COR-L47 (cell line): ENCODE measurements at places on chromosomes 12 and 14.
A peak's percentile ranks its signal among the peaks of the same experiment; 100 is the strongest.

DNA sequence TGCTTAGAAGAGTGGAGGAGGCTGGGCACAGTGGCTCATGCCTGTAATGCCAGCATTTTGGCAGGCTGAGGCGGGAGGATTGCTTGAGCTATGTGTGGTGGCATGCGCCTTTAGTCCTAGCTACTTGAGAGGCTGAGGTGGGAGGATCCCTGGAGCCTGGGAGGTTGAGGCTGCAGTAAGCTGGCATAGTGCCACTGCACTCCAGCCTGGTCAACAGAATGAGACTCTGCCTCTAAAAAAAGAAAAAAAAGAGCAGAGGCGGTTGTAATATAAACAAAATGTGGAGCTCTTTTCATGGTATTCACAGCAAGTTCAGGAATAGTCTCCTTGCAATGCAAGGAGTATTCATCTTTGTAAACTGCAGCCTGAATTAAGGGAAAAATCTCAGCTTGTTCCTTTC is 27.2 kb downstream of the ARID2 start:
- DNase-seq = no peak

GRCh38 chr14:55662752-55663151 is 82.7 kb downstream of the KTN1 start:
- no peak for DNase-seq

DNA sequence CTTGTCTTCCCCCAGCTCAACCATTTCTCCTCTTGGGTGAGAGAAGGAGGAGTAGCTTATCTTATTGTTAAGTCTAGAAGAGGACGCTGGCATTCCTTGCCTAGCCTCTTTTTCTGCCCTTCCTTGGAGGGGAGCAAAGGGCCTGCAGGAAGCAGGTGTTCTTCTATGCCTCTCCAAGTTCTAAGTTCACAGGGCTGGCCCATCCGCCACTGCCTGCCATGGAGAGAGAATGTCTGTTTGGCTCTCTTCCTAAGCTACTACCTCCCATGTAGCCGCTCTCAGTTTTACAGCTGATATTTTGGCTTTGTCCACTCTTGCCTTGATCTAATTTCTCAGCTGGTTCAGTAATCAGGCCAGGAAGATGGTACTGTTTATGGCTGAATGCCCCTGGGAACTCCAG is 201.2 kb downstream of the NTF3 start:
- DNase-seq = no peak

- no peak for DNase-seq
Measured at GRCh38 chr14:90116444-90116843, 54.6 kb downstream of the KCNK13 start.

- no peak for DNase-seq
Measured at GRCh38 chr12:61629702-61630101, 630.5 kb upstream of the USP15 start.

GRCh38 chr12:20560935-20561334 is 134.2 kb upstream of the SLCO1C1 start:
- DNase-seq = no peak

- DNase-seq = no peak
Measured at GRCh38 chr12:2384533-2385351, 332.0 kb downstream of the CACNA1C start.

- no peak for DNase-seq
Measured at GRCh38 chr12:92162079-92162478, 16.4 kb upstream of the BTG1 start.

DNA sequence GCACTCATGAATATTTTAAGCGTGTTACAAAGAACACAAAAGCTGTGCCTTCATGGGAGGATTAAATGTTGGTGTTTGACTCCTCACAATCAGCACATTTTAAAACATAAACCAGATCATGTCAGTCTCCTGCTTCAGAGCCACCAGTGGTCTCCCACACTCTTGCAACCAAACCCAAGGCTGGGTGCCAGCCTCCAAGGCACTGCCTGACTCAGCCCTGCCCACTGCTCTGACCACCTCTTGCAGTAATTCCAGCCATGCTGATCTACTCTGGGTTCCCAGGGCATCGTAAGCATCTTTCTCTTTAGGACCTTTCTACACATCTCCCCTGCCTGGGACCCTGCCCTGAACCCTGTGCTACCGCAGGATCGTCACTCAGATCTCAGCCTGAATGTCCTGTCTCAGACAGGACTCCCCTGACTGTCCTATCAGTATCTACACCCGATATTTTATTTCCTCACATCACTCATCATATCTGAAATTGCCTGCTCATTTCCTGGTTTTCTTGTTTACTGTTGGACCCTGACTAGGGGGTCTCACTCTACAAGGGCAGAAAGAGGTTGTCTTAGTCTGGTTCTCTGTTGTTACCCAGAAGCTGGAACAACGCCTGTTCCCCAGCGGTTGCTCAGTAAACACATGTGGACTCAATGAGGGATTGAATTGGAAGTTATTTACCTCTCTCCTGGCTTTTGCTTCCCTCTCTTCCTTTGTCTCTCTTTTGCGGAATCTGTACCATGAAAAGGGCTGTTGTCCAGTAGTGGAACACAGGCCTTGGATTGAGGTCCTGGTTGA is 449.8 kb downstream of the RAD51B start:
- DNase-seq = no peak

- no peak for DNase-seq
Measured at GRCh38 chr12:25723336-25723735, 170.3 kb upstream of the LMNTD1 start.

- DNase-seq = no peak
Measured at GRCh38 chr14:60632777-60633176, 16.5 kb downstream of the SIX1 start.

DNA sequence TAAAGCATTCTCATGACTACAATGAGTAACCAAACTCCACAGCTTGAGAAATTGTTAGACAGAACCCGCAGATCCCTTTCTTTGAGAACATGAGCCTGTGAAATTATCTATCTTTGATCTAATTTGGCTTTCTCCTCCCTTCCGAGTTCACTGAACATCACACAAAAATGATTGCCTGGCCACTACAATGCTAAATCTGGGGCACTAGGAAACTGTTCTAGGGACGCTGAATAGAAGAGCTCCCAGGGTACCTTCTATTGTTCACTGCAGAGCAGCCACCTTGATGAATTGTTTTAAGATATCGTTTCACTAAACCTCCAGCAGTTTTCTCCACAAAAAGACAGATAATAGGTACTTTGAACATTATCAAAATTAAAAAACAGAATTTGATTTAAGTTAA is 47.5 kb downstream of the SINHCAF start:
- DNase-seq = no peak

DNA sequence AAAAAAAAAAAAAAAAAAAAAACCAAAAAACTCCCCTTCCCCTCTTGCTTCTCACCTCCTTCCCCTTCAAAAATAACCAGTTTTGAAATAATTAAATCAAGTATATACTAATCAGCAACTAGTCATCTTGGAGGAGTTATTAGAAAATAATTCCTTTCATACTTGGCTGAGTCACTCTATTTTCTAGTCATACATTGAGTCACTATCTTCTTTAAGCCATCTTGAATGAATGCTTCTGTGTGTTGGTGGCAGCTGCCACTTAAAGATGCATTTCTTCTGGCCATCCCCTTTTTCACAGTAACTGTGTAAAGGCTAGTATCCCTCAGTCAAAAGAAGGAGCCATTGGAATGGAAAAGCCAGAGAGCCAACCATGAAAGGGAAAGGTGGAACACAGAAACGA is 84.2 kb upstream of the TMEM263 start:
- no peak for DNase-seq

DNA sequence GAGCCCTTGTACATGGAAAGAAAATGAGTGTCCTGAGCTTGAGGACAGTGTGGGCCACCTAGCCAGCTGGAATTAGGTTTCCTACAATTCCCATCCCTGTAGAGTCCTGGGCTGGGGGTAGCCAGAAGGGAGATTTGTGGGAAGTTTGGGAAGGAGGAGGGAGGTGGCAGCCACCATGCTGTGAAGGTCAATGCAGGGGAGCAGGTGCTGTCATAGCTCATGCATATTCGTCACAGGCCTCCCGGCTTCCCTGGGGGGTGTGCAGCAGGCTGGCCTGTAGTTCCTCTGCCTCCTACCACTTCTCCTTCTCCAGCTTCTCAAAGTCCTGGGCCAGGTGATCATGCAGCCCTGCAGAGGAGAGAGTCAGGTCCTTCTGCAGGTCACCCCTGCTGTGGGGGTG is 121.3 kb downstream of the TBX3 start:
- DNase-seq = no peak

DNA sequence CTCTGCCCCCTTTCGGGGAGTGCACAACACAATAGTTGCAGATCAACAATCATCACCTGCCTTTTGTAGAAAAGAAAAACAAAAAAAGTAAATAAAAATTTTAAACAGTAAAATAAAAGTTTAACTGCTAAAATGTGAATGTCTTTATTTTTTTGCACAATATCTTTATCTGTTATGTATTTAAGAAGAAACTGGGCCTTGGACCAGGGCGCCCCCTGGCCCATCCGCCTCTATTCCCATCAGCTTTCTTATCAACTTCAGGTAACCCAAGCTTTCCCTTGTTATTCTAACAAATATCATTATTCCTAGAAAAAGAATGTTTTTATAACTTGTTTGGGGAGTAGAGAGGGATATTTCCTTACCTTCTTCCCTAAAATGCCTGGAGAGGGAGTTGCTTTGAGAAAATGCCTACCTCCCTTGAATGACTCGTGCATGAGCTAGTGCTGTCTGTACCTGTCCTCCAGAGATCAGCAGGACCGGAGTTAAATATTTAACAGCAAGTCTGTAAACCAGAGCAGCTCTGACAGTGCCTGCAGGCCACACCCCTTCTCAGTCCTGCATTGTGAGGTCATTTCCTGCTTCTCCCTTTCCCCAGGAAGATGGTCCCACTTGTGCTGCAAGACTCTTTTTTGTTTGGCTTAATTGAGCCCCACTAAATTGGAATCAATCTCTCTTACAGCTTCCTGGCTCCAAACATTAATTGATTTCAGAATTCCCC is 192.8 kb upstream of the RGS6 start:
- DNase-seq = no peak

GRCh38 chr14:89425931-89426330 is 8.9 kb upstream of the FOXN3 start:
- DNase-seq = no peak

DNA sequence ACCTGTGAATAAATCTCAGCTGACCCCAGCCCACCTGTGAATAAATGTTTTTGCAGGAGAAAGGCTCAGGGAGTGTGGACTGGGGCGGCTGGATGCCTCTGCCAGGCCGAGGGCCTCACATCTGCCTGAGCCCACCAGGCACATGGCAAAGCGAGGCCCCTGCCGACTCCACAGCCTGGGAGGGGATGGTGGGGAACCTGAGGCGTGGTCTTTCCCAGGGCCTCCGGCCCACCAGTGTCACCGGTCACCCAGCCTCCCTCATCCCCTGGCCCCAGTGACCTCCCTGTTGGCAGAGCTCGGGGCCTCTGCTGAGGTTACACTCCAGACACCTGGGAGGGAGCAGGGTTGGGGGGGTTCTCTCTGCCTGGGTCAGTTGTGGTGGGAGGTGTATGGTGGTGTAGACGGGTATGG is 8.2 kb downstream of the NOC4L start:
- DNase-seq = no peak

GRCh38 chr12:55874443-55874842 is 31.7 kb upstream of the MMP19 start:
- DNase-seq = no peak

- no peak for DNase-seq
Measured at GRCh38 chr12:31406345-31406744, 80.4 kb upstream of the SINHCAF start.

- no peak for DNase-seq
Measured at GRCh38 chr14:47917344-47917954, 242.0 kb upstream of the MDGA2 start.

DNA sequence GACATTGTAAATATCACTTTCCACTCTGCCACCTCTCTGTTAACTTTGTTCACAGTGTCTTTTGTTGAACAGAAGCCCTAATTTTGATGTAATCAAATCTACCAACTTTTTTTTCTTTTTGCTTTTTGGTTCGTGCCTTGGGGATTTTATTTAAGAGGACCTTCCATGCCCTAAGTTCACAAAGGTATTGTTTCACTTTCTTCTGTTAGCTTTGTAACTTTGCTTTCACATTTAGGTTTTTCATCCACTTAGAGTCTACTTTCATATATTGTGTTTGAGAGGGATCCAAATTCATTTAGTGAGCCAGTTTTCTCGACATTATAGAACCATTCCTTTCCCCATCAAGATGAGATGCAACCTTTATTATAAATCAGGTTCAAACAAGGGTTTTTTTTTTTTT is 275.7 kb upstream of the CRY1 start:
- no peak for DNase-seq

GRCh38 chr12:104282109-104282508 is 21.4 kb upstream of the EID3 start:
- no peak for DNase-seq

- peak; percentile 16 for DNase-seq
Measured at GRCh38 chr12:121579190-121579791, 1.5 kb downstream of the KDM2B start.

- DNase-seq = no peak
Measured at GRCh38 chr12:122867691-122868461, 28.0 kb downstream of the VPS37B start.

DNA sequence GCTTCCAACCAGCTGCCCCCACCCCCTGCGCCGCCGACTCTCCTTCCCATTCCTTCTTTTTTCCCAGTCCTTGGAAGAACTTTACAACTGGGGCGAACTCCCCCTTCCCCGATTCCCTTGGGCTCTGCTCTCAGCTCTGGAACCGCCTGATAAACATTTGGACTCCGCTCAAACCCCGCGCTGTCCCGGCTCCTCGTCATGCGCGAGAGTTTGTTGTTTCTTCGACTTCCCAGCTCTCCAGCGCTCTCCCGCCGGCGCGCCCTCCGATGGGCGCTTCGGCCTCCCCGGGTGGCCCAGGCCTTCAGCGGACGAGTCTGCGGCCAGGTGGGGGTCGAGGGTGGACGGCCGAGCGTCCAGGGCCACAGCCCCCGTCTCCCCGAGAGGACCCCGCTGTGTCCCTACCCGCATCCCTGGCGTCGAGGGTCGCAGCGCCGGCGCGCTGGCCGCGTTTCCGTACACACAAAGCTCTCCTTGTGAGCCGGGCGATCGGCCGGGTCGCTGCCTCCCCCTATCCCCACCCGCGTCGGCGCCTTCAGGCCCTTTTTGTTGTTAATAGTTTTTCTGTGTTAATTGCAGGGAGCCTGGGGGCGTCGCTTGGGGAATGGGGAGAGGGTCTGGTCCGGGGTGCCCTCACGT is 847 bp downstream of the MMP14 start:
- DNase-seq = no peak

DNA sequence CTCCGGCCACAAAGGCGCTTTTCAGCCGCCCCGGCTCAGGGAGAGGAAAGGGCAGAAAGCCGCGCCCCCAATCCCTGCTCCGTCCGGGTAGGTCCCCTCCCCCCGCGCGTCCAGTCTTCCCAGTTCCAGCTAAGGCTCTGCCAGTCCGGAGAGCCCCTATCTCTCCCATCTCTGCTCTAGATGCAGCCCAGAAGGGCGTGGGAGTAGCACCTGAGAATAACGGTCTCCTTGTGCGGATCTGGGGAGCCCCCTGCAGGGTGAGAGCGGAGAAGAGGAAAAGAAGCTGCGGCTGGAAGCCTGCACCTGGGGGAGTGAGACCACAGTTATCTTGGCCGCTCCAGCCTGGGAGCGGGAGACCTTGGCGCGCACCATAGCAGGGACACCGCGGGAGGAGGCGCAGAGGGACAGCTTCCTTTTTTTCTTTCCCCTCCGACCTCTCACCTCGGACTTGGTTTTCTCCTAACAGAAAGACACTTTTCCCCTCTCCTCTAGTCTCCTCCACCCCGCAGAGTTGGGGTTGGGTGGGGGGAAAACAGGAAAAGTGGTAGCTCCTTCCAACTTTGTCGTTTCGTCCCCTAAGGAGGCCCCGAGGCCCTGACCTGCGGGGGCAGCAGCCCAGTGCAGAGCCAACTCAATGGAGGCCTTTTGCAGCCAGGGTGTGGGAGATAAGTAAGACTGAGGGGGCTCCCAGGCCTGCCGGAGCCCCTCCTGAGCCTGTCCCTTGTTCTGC is 2.4 kb downstream of the DHH start:
- no peak for DNase-seq

GRCh38 chr12:61282790-61283575 is 977.2 kb upstream of the USP15 start:
- no peak for DNase-seq
